ENCODE measurements at places on chromosomes 3 and 15. TPM values are rescaled to one million over a fixed set of nuclear protein-coding genes. Genes with fewer than 3 reads are reported as not detected.
A peak's percentile ranks its signal among the peaks of the same experiment; 100 is the strongest.

DNA sequence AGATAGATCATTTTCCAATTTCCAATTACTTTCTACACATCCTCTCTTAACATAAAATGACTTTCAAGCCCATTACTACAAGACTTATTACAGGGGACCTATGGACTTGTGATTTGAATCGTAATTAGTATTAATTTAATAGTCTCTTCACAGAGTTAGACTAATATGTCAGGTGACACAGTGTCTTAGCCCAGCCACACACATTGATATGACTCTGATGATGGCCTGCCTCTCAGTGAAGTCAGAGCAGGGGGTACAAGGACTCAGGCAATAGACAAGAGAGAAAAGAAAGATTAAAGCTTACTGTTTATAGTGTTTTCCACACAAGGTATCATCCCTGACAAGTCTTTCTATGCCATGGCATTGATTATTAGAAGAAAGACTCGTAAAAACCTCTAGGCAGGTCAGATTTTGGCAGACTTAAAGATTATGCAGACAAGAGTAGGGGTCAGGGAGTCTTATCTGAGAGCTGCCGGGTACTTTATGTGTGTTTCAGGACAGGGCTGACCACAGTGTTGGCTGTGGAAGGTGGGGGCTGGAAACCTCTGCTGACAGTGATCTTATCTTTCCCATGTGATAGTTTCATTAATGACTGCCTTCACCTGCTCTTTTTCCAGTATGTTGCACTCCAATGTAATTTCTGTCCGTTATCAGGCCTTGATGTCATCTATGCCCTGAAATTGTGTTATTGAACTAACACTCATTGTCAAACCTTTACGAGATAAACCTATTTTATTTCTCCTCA, 50.1 kb downstream of the B3GALNT1 start:
- no peak for DNase-seq

GRCh38 chr3:124007186-124007585, 15.3 kb upstream of the ROPN1 start:
- peak; percentile 1 for DNase-seq

DNA sequence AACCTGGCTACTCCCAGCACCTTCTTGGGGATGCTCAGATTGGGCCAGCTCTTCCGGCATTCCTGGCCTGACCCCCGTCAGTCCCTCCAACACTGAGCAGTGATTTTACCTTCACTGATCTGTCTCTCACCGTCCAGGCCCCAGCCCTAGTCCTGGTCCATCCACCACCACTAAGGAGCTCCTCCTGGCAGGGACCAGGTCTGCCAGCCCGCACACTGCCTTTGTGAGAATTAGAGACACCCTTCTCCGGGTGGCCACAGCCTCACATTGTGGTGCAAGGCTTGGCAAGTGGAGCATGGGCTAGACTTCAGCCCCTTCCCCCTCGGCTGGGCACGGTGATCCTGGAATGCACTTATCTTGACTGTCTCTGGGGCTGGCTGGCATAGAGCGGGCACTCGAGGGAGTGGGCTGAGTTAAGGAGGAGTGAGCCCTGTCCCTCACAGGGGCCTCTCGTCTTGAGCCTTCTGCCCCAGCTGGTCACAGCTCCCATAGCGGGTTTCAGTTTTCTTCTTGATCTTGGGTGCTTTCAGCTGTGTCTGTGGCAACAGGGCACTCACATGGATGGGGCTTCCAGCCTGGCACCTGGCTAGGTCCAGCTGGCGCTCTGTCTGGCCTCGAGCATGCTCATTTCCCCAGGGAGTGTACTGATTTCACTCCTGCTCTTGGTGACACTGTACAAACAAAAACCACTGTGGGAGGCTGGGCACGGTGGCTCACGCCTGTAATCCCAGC, 53.9 kb downstream of the LINGO1 start:
- no peak for DNase-seq

GRCh38 chr3:167941234-167941995, 154.3 kb downstream of the GOLIM4 start:
- DNase-seq, result peak; percentile 89

DNA sequence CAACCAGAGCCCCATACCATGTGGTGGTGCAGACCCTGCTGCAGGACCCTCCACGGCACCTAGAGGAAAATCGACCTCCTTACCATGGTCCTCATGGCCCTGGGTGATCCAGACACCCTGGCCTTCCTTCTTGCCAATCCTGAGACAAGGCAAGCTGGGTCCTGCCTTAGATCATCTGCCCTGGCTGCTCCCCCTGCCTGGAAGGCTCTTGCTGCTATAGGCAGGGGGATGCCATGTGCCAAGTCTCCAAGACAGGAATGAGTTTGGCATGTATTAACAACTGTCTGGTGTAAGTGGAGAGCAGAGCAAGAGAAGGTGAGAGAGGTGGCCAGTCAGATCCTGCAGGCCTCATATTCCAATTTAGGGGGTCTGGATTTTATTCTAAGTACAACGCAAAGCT, 7.5 kb downstream of the HEG1 start:
- DNase-seq, result peak; percentile 44

The ALPK3 gene
- 0.18 TPM for total RNA-seq

The TMEM207 gene
- total RNA-seq, result not detected

- no peak for DNase-seq
Measured at GRCh38 chr15:31932576-31932975, 97.7 kb upstream of the CHRNA7 start.

DNA sequence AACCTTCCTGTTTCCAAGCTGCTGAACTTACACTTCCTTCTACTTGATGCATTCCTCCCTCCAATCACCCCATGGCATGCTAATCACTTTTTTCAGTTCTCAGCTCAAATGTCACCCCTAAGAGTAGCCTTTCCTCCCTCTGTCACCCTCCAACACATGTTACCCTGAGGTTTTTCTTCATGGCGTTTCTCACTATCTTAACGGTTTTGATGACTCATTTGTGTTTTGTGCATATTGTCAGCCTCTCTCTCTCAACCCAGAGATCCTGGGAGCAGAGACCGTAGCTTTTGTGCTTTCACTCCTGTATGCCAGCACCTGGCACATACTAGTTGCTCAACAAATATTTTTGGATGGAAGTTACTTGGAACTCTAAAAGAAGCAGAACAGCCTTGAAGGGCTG, 24.5 kb downstream of the LRRC3B start:
- DNase-seq, result no peak

DNA sequence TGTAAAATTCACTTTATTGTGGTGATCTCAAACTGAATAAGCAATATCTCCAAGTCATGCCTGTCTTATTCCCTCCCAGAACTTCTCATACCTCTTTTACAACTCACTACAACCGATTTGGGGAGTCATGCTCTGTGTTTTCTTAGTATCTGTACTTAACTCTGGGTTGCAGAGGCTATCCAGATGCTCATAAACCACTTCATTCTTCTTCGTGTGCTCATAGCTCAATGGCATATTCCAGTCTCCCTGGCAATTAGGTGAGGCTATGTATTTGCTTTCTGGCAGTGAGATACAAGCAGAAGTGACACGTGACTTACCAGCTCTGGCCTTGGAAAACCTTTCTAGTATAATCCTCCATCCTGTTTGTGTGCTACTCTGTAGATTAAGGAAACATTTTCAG, 360.9 kb downstream of the ZNF385D start:
- DNase-seq, result peak; percentile 96

The TPRG1 gene
- 8.6 TPM for total RNA-seq

DNA sequence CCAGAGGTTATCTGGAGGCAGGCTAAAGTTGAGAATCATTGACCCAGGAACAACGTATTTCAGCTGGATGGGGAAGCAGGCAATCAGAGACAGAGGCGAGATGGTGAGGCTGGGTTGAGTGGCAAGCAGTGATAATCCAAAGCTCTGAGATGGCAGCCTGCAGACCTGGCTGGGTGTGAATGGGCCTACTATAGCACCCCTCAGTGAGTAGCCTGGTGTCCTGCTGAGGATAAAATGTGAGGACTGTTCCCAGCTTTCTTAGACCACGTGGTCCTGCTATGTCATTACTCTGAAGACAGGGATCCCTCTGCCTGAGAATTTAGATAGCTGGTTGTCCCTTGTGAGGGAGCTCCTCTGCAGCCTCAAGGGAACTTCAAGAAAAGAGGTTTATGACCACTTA, 141.5 kb downstream of the ARPP21 start:
- no peak for DNase-seq
